NCI-H510A (cell line): ENCODE measurements at places on chromosomes 5 and 9.

GRCh38 chr5:1097381-1097987 lies 14.4 kb downstream of the SLC12A7 start:
- no peak for DNase-seq

DNA sequence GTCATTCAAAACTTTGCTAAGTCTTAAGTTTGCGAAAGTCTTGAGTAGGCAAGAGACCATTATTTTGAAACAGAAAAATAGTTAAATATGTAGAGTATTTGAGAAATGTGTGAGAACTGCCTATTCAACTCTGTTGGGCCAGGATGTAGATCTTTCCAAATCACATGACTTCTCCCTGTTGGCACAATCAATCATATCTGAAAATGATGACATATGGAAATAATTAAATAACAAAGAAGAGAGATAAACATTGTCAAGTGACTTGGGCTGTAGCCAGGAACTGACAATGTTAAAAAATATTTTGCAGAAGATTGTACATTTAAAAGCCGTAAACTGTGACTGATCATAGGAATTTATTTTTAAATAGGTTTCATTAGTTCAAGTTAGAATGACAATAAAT lies 104.6 kb upstream of the IL6ST start:
- no peak for DNase-seq

DNA sequence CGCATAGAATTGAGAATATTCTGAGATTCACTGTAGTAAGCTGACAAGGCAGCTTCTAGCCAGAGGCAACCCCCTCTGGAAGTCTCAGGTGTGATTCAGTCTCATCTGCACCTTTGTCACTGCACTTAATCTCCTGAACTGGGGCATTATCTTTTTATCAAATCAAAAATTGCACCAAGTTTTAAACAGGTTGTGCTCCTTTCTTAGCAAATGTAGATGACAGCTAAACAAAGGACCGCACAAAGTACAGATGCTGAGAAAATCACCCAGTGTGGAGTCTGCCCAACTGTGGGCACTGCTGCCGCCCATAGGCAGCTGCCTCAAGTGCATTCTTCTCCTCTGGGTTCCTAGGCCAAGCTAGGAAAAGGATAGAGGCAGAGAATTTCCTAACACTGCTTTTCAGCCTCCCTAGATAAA lies 51.1 kb downstream of the STARD4 start:
- no peak for DNase-seq

- DNase-seq = no peak
Measured at GRCh38 chr5:90201923-90202322, 207.6 kb downstream of the CETN3 start.

- no peak for DNase-seq
Measured at GRCh38 chr9:21294364-21294774, 10.7 kb downstream of the IFNA5 start.

DNA sequence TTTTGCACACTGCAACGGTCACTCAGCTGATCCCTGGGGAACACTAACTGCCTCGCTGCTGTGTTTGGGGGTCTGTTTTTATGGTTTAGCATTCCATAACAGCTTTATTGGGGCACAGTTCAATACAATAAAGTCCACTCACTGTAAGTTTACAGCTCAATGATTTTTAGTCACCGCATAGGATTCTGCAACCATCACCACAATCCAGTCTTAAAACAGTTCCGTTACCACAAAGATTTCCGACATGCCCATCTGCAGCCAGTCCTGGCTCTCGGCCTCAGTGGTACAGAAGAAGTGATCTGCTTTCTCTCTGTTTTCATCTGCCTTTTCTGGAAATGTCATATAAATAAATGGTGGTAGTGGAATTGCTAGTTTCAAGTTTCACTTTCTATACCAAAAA lies 23.6 kb downstream of the OR2V2 start:
- DNase-seq = no peak

DNA sequence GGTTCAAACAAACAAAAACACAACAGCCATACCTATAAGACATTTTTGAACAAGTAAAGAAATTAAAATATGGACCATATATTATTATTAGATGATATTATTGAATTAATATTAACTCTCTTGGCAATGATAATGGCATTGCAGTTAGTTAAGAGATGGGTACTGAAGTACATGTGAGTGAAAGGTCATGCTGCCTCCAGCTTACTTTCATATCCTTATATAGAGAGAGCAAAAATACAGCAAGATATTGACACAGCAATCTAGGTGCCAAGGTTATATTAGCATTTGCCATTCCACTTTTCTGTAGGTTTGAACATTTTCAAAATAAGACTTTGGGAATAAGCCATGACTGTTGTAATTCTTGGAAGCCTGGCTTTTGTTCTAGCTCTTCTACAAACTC lies 6.1 kb downstream of the TNFSF8 start:
- DNase-seq = no peak

DNA sequence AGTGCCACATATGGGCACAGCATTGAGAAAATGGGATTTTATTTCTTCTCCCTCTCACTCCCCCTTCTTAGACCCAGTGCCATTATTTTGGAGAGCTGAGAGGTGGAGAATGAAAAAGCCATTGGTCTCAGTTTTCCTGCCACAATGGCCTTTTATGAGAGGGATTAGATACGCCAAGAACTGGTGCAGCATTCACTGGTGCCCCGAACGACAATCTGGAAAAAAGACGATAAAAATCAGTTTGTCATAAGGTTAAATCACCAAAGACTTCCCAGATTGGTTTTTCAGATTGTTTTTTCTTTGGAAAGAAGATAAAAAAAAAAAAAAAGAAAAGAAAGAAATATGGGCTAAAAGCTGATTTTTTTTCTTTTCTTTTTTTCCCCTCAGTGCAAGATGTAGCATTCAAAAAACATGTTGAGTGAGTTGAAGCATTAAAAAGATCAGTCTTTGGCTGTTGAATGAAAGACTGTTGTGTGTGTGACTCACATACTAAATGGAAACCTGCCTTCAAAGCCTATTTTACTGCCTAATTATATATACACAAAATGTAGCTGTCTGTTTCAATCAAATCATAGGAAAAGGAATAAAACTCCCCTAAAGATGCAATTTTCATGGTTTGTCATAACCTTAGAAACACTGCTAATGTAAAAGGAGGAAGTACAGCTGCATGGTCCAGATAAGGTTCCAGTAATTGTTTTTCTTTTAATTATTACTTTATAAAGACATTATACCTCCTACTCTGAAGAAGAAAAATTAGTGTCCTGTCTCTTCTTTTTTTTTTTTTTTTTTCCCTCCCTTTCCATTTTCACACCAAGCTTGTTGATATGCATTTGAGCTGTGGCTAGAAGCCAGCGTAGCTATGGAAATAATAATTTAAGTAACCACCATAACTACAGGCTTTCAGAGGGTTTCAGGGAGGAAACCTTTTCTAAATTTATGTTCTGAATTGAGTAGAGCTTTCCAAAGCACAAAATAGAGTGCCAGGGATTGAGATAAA lies 27.2 kb upstream of the ZNF608 start:
- DNase-seq = no peak

DNA sequence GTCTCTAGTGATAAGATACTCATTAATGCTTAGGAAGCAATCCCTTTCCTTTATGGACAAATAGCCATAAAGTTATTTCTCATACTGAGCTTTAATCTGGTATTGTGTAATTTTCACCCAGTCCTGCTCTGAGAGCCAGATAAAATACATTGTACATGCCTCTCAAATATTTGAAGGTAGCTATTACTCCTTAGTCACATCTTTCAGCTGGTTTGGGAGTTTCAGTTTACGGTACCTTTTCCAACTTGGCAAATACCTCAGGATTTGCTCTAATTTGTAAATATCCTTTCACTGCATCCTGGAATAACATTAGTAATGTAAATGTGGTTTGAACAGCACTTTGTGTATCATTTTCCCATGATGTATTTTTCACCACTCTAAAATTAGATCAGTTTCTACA lies 47.4 kb downstream of the ABHD17B start:
- no peak for DNase-seq
